ENCODE measurements at places on chromosomes 7 and 10.

GRCh38 chr10:664301-664700 is 25.2 kb downstream of the DIP2C start:
- DNase-seq = no peak

- DNase-seq = no peak
Measured at GRCh38 chr10:72419241-72419640, 64.5 kb upstream of the DNAJB12 start.

- no peak for DNase-seq
Measured at GRCh38 chr7:101137651-101138212, 10.8 kb downstream of the SERPINE1 start.

DNA sequence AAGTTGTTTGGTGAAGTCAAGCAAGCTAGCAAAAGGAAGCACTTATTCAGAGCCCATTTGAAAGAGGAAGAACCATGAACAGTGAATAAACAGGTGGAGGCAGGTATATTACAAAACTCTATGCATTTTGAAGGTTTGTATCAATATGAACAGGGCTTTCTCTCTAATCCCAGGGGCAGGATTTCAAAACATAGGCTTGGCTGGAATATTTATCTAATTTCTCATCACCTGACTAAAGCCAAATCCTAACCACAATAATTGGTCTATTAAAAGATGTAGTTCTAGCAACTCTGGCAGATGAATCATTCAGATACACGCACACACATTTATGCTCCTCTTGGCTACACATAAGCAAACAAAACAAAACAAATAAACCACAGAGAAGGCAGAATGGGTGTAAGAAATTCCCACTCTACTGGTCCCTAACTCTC is 554.4 kb downstream of the INHBA start:
- DNase-seq = peak; percentile 88

- no peak for DNase-seq
Measured at GRCh38 chr10:47298715-47299114, 1.3 kb upstream of the GDF10 start.

DNA sequence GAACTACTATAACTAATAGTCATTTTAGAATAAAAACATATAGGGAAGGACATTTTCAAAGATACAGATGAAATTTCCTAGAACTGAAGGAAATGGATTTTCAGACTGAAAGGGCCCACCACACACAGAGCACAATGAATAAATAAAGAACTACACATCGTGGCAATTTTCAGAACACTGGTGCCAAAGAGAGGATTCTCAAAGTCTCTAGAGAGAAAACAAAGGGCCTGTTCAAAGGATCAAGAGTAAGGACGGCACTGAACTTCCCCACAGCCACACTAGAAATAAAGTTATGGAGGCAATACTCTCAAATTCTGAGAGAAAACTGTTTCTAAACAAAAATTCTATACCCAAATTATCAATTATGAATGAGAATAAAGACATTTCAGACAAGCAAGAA is 21.9 kb downstream of the NAPEPLD start:
- DNase-seq = no peak

DNA sequence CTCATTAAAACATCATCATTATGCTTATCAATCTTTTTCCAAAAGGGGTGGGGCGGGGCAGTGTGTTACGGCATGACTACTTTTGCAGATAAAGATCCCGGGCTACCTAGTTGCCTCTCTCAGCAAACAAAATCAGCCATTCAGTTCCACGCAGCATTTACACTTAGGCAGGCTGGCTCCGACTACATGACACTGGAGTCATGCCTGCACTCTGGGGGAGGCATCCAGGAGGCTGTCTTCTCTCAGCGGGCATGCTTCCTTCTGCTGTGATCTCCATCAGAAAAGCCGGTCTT is 193.9 kb upstream of the TCF7L2 start:
- DNase-seq = no peak

- DNase-seq = no peak
Measured at GRCh38 chr7:36278620-36279172, 111.0 kb upstream of the ANLN start.

DNA sequence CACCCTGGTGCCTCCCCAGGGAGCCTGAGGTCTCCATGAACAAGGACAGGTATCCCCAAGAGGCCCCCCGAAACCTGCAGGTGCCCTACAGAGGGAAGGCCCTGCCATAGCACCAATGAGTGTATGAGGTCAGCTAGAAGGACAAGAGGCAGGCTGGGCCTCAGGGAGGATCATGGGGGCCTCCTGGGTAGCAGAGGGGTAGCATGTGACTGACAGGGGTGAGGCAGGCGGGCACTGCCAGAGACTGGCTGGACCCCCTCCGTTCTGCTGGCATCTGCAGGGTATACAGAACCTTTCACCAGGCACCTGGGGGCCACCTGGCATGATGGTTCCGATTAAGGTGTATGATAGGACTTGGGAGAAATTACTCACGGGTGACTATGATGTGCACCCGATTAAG is 79.2 kb upstream of the KCTD7 start:
- DNase-seq = no peak

GRCh38 chr10:43352951-43353350 is 18.5 kb upstream of the FXYD4 start:
- DNase-seq = no peak

DNA sequence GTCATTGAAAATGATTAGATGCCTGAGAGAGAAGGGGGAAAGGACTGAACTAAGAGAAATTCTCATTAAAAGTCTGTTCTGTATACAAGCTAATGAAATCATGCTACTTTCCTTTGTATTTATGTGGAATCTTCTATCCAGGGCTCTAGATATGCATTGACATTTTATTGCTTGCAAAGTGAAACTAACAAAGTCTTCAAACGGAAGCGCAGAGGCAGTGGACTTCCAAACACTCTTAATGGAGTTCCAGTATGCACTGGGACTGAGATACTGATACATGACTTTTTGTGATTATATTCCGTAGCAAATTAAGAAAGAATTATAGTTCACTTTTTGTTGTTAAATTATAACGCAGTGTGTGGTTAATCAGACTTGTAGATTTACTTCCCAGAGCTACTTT is 166.8 kb upstream of the TBX20 start:
- no peak for DNase-seq

DNA sequence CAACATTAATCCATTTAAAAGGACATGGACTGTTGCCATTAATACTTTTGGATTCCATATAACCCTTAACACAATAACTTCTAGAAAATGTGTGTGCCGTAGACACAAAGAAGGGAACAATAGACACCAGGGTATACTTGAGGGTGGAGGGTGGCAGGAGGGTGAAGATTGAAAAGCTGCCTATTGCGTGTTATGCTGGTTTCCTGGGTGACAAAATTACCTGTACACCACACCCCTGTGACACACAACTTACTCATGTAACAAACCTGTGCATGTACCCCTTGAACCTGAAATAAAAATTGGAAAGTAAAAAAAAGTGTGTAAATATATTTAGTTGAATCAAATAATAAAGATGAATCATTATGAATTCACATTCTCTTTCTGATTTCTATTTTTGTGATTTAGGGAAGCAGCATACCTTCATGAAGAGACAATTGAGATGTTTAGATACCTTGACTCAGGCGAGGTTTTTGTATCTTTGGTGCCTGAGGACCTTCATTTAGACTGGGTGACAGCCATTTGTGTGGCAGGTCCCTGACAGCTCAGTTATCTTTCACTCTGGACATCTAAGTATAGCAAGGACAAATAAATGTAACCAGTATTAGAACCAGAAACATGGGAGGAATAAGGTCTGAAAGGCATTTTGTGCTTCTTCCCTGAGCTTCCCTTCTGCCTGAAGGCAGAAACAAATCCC is 28.7 kb downstream of the GIMAP8 start:
- no peak for DNase-seq

DNA sequence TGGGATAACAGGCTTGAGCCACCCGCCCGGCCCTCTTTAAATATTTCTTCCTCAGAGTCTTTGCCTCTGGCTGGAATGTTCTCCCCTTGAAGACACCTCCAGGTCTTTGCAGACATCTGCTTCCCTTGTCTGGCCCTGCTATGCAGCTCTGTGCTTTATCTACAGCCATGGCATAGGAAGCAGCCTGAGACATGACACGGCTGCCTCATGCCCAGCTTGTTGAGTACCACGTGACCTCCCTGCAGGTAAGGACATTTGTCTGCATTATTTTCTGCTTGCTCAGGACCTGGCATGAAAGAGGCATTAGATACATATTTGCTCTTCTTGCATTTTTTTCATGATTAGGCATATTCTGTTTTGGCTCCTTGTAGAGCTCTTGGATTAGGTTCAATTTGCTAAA is 113.8 kb upstream of the KLF6 start:
- no peak for DNase-seq

DNA sequence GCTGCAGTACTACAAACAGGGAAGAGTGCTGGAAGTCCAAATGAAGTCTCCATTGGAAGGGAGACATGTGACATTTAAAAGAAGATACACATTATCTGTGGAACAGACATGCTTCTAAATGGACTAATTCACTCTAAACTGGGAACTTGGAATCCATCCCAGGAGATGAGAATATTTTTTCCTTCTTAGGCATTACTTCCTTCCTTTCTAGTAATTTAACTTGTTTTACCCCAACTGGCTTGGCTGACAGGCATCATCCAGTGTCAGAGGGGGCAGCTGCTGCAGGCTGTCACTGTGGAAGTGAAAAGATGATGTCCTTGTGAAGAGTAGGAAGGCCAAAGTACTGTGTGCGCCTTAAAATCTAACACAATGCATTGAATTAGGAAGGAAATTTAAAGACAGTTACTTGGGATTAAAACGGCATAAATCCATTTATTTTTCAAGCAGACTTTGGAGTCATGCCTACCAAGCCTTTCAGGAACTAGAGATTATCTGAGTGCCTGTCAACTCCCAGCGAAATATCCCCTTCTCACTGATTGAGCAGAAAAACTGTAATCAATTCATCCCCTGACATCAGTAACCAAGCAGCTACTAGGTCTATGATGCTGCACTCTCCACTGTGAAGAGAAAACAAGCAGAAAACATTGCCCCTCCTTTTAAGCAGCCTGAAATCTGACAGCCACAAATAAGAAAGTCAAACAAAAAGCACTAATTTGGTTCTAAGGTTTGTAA is 161.2 kb downstream of the DGKI start:
- DNase-seq = no peak

- no peak for DNase-seq
Measured at GRCh38 chr7:22632674-22633073, 94.3 kb upstream of the IL6 start.

- DNase-seq = no peak
Measured at GRCh38 chr10:79093658-79094411, 25.1 kb downstream of the ZMIZ1 start.

- no peak for DNase-seq
Measured at GRCh38 chr10:75295868-75296441, 60.2 kb upstream of the COMTD1 start.

GRCh38 chr10:71391701-71392100 is 5.0 kb upstream of the CDH23 start:
- no peak for DNase-seq

DNA sequence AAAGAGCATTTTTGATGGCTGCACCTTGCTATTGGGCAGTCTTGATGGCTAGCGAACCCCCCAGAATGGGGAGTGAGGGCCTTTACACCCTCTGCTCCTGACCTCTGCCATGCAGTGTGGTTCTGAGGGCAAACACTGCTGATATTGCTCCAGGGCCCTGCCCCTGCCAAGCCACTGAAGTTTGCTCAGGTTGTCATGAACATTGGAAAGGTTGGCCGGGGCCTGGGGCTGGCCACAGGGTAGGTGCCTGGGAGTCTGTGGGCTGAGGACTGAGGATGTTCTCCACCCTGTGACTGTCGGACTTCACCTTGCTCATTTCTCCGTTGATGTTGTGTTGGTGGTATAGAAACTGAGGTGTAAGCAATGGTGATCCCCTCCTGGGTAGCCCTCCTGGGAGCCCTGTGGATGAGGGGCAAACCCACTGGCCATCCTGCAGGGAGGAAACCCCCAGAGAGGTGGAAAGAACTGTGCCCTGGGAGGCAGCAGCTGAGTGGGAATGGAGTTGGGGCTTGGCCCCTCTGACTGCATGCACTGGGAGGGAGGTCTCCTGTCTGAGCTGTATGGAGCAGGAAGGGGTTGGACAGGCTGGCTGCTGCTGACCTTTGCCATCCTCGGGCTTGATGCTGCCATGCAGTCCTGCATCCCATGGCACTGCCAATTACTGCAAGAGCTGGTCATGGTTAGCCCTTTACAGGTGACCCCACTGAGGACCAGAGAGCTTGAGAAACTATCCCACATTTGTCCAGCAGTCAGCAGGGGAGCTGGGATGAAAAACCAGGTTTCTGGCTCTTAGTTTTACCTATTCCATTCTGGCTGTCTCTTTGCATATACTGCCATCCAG is 77.1 kb downstream of the SH2D4B start:
- DNase-seq = no peak

DNA sequence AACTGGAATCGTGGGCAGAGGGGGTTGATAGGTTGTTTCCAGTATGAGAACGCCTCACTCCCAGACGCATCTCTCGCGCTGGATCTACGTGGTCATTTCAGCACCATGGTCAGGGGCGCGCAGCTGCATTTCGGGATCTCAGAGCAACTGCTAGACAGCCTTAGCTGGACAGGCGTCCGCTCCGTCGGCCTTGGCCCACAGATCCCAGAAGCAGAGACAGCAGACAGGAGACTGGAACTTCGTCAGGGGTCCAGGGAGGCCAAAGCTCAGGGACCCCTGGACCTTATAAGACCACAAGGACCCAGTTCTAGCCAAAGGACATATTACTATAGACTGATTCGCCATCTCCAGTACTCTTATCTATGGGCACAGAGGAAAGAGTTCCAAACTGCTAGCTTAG is 5.3 kb downstream of the NEUROG3 start:
- DNase-seq = no peak

- DNase-seq = no peak
Measured at GRCh38 chr10:70698211-70698610, 25.9 kb downstream of the ADAMTS14 start.

- no peak for DNase-seq
Measured at GRCh38 chr7:139072796-139073195, 36.7 kb downstream of the ZC3HAV1 start.

- DNase-seq = no peak
Measured at GRCh38 chr10:22903694-22904093, 24.2 kb upstream of the ARMC3 start.

DNA sequence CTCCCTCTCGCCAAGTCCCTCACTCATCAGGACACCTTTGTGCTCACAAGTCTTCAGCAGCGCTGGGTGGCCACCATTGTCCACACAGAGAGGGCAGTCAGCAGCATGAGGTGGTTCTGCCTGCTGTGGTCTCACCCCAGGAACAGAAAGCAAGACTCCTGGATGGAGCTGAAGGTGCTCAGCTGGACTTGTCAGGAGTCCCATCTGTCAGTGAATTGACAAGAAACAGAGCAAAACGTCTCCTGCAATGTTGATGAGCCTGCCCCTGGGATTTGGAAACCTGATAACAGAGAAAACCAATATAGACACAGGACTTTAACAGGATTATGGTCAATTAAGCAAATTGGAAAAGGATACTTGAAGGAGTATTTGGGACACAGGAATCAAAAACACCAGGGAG is 122.2 kb upstream of the PRSS58 start:
- no peak for DNase-seq

DNA sequence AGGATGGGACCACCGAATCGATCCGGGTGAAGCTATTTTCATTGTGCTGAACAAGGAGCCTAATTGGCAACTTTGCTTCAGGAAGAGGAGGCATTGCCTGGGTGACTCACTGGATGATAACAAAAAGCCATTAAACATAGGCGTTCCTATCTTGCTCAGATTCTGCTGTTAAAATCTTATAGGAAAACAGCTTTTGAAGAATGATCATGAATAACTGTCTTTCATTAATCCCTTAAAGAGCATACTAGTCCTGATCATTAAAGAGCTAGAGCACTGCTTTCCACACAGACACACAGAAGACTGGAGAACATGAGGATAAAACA is 174.2 kb upstream of the IMMP2L start:
- no peak for DNase-seq

All from HS-5 (cell line).